ENCODE measurements at places on chromosomes 6 and 20.

DNA sequence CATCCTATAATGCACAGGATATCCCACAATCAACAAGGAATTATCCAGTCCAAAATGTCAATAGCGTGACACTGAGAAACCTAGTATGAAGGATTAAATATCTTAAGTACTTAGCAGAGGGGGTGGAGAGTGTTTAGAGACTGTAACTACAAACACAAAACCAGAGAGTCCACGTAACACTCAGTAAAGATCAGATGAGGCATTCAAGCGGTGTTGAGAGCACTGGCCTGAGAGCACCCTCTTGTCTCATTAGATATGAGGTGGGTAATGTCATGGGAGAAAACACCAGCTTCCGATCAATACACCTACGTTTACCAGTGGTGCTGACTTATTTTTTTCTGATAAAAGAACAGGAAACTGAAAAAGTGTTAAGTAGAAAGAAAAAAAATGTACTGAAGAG lies 2.3 kb downstream of the FAM184A start:
- DNase-seq = no peak

DNA sequence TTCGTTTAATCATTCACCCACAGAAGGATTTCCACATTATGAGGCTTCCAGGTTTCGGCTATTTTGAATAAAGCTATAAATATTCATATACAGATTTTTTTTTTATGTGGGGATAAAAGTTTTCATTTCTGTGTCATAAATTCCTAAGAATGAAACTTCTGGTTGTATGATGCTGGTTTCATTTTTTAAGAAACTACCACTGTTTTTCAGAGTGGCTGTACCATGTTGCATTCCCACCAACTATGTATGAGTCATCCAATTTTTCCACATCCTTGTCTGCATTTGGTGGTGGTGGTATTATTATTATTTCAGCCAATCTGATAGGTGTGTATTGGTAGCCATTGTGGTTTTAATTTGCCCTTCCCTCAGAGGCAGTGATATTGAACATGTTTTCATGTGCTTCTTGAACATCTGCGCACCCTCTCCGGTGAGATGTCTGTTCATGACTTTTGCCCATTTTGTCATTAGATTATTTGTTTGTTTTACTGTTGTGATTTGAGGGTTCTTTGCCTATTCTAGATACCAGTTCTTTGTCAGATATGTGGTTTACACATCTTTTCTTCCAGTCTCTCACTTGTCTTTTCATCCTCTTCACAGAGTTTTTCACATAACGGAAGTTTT lies 75.5 kb downstream of the DOK5 start:
- DNase-seq = no peak

DNA sequence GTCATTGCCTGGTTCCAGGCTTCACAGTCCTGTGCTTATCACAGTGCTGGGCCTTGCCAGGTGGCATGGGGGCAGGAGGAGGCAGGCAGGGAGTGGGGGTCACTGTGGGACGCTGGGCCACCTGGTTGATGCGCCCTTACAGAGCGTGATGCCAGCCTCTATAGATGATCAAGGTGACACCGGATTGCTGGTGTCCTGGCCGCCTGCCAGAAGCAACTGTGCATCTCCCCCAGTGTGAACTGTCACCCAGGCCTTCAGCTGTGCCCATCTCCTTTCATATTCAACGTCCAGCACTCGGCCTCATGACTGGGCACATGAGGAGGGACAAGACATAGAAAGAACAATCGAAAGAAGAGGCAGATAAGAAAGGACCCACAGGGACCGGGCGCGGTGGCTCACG lies 318.9 kb downstream of the TAF4 start:
- no peak for DNase-seq

DNA sequence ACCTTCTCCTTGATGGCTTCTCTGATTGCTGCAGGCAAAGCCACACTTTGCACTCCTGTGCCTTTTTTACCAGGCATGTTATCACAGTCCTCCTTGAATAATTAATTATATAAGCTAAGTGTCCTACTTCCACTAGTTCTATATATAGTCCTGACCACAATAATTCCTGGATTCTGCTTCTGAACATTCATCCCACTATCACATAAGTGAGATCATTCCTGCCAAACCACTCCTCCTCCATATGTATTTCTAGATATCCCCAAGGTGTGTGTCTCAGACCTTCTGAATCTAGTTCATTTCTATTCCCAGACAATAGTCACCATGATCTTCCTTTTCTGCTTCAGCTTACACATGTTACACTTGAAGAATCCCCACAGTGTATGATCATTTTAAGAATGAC lies 1237.5 kb upstream of the MAP3K7 start:
- no peak for DNase-seq

DNA sequence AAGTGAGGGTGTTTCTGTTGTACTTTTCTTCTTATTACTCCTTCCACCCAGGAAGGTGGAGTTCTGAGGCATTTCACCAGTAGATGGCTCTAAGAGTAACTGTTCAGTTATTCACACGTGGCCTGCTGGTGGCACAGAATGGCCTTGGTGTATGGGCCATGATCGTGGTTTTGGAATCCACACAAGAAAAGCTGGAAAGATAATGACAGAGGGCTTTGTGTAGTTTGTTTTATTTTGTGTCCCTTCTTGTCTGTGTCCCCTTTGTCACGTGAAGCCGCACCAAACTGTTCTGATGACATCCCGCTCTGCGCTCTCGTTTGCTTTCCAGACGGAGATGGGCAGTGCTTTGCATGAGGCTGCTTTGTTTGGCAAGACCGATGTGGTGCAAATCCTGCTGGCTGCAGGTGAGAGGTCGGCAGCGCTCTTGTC lies 93.4 kb downstream of the ANKS1A start:
- peak; percentile 21 for DNase-seq

GRCh38 chr6:1878330-1878729 lies 268.6 kb downstream of the FOXC1 start:
- no peak for DNase-seq

DNA sequence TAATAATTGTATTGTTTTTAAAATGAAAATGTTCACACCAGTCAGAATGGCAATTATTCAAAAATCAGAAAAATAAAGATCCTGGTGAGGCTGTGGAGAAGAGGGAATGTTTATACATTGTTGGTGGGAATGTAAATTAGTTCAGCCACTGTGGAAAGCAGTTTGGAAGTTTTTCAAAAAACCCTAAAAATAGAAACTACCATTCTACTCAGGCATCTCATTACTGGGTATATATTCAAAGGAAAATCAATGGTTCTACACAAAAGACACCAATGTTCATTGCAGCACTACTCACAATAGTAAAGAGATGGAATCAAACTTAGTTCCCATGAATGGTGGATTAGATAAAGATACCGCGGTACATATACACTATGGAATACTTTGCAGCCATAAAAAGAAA lies 461.5 kb upstream of the ADGRB3 start:
- no peak for DNase-seq

DNA sequence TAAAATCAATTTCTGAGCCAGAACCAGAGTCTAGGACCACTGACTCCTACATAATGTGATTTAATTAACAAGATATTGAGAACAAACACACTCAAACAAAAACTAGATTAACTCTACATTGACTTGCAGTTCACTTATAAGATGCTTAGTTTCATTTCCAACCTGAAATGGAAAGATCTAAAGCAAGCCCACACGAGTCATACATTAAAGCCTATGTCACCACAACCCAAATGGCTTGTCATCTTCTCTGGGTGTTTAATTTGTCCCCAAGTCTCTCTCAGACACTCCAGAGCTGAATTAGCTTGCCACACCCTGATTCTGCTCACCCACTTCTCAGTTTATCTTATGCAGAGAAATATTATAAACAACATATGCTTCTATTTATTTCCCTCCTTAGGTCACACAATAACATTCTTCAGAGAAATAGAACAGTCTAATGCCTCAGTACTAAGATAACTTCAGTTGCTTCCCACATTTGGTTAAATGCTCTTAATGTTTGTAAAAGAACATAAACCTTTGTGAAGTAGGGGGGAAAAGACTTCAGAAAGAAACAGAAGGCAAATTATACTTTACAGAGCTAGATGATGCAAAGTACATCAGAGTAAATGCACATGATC lies 8.8 kb upstream of the FBXO30 start:
- DNase-seq = no peak

DNA sequence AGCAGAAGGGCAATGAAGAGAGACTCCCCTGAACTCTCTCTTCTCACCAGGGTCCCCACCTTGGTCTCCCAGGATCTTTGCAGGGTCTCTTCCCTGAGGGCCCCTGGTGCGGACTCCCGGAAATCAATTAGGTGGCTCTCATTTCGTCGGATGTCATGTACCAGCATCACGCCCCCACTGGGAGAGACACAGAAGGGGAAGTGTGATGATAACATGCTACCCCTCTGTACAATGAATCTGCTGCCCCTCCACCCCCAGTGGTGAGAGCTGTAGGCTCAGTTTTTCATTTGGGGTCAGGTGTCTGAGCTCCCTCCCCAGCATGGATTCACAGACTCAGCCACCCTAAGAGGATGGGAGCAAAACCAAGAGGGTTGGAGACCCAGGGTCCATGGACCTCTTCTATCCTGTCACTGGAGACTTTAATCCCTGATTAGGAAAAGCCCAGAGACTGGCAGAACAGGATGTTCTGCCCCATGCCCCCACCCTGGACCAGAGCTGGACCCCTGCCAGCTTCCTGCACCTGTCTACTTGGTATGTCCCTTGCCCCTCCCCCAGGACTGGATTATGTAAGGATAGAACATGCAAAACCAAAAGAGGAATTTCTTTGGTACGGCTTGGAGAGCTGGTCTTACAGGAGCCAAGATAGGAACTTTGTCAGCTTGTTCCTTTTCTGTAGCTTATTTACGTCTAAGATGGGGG lies 11.1 kb downstream of the GGT7 start:
- DNase-seq = no peak

- DNase-seq = no peak
These were observed 36.1 kb downstream of the FGD2 start for GRCh38 chr6:37041521-37041920.

- DNase-seq = no peak
These were observed 127.6 kb upstream of the FOXQ1 start for GRCh38 chr6:1184318-1184717.

DNA sequence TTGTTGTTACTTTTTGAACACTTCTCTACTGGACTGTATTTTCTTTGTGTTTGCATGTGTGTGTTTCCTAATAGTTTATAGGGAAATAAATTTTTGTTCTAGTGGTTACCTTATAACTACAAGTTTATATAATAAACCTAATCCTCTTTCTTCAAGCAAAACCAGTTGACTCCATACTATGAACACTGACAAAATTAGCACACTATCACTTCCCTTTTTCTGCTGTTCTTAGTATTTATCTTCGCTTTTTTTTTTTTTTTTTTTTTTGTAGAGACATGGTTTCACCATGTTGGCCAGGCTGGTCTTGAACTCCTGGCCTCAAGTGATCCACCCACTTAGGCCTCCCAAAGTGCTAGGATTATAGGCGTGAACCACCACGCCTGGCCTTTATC lies 25.0 kb upstream of the C6orf62 start:
- DNase-seq = peak; percentile 48

DNA sequence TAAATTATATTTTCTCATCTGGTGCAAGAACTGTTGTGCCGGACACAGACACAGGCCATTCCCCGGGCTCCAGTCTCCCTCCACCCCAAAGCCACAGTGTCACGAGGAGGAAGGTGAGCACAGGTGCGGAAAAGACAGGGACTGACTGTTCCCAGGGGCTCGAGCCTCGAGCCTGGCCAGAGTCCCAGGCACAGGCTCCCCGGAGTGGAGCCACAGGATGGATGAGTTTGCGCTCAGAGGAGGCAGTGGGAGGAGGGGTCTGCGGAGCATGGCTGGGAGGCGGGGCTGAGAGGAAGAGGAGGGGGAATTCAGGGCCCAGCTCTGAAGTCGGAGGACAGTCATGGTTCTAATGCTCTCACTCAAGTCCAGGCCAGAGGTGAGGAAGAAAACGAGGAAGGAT lies 284.8 kb downstream of the SMOC2 start:
- DNase-seq = no peak

GRCh38 chr6:18058429-18058828 lies 64.0 kb downstream of the NHLRC1 start:
- no peak for DNase-seq

GRCh38 chr6:162887981-162888689 lies 160.4 kb downstream of the PACRG start:
- no peak for DNase-seq

All from GM20000 (cell line).